ENCODE measurements at places on chromosomes 16 and 17.

DNA sequence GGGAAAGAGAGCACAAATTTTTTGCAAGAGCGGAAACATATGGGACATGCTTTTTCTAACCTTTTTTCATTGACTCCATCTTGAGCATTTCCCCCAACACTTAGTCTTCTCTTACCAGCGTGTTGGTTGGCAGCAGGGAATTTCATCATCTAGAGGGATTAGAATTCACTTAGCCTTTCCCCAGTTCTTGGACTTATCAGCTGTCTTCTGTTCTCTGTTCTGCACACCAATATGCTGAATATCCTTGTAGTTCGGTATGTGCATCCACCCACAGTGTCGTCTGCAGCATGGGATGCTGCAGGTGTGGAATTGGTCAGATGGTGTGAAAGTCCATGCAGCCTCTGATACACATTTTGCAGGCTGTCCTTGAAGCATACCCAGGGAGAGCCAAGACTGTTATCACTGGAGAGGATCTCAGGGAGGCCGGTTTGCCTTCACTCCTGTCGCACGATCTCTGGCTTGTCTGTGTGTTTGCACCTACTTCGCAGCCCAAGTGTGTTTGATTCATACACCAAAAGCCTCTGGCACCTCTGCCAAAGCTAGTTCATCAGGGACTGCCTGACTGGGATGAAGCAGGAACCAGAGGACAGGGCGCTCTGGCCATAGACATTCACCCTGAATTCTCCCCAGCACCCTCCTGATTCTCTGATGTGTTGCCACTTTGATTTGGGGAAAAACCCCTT, 93.3 kb downstream of the SOCS1 start:
- no peak for DNase-seq

DNA sequence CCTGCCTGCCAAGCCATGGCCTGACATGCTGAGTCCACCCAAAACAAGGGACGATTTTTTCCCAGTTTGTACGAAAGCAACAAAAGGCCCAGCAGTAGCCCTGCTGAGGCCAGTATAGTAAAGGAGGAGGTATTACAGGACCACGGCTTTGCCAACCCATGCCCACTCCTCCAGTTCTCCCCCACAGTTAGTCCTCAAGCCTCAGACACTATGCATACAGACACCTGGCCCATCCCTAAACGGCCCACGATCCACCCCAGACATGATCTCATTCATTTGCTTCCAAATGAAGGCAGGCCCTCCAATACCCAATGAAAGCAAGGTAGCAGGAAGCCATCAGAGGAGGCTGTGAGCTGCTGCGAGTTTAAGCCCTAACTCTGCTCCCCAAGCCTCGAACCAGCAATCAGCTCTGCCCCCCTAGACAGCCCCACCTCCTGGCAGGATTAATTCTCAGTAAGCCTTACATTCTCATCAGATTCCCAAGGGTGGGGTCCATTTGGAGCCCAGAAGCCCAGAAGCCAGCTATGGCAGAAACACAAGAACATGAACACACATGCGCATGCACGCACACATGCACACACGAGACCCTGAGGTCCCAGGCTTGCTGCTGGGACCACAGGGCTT, 4.9 kb downstream of the HDAC5 start:
- no peak for DNase-seq

GRCh38 chr17:28725660-28726225, 290 bp downstream of the TLCD1 start:
- DNase-seq = no peak

DNA sequence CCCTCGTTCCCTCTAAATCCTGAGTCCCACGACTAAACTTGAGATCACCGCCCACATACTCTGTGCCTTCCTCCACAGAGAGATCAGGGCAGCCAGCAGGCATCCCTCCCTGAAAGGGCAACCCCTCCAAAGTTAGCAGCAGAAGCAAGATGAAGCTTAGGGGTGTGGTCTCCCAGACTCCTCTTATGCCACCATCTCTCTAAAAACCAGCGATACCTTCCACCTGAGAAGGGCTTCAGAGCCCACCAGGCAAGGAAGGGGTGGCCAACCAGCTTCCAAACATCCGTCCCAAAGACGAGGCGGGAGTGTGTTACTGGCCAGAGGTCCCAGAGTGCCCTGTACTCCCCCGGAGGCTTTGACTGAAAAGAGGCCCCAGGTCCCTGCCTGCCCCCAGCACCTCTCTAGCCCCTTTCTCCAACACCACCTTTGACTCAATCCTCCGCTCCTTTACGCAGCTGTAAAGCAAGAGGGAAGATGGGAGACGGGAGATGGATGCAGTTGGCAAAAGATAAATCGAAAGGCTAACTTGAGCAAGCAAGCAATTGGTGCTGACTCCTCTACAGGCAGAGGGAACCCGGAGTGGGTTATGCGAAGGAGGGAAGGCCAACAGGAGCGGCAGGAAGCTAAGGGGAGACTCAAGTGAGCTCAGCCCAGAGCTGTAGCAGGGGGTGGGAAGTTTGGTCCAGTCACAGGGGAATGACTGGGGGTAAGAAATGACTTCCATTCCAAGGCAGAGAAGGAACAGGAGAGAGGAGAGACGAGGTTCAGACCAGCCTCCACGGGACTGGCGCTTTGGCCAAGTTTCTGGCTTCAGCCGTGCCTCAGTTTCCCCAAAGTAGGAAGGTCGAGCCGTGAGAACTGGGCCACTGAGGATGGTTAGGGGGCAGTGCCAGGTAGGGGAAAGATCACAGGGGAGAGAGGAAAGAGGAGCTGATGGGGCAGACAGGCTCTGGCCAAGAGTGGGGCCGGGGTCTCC, 1.0 kb downstream of the ST3GAL2 start:
- no peak for DNase-seq

GRCh38 chr16:11675561-11676511, 7.6 kb downstream of the SNN start:
- DNase-seq = no peak

GRCh38 chr16:90077240-90077756, at the start of gene PRDM7:
Gene PRDM7, minus strand, starts transcription at chr16:90077331. Its CDS starts 1,421 bp downstream, at chr16:90075910.
- DNase-seq = peak; percentile 83

DNA sequence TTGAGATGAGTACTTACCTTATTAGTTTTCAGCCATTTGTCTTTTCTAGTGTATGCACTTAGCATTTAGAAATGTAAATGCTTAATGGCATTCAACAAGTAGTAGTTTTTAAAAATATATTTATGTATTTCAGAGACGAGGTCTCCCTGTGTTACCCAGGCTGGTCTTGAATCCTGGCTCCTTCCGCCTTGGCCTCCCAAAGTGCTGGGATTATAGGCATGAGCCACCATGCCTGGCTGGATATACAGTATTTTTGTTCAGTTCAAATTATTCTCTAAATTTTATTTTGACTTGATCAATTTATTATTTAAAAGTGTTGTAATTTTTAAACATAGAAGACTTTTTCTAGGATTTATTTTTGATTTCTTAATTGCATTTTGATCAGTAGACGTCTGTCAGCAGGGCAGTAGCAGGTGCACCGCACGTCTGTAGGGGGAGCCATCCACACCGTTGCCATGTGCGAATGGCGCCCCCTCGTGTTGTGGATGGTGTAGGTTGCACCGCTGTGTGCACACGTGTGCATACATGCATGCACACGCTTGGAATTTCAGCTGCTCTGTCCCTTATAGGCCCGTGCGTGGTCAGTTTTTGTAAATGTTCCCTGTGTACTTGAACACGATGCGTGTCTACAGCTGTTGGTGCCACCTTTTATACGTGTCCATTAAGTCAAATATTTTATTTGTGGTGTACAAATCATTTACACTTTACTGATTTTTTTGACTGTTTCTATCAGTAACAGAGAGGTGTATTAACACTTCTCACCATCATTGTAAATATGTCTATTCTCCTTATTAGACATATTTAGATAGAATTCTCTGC, 30.6 kb downstream of the RPTOR start:
- DNase-seq = peak; percentile 52
